ENCODE measurements at places on chromosomes 16 and 17.

DNA sequence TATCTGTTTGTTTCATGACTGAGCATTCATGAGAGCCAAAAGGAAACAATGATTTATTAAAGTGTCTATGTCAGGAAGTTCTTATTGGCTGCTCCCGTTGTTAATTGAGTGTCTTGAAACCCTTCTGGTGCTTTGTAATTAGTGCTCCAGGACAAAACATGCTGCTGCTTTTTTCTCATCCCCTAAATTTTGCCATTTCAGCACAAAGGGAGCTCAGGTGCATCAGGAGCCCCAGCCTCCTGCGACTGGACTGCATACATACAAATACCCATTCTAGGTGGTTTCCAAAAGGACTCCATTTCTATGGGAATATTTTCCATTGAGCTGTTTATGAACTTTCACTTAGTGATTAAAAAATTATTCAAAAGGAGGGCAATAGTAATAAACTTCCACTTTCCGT lies 354.0 kb downstream of the CDH13 start:
- no peak for DNase-seq

GRCh38 chr16:57544124-57544653 lies 1.7 kb downstream of the ADGRG5 start:
- DNase-seq = no peak

GRCh38 chr16:57619606-57620334 lies 8.7 kb upstream of the ADGRG1 start:
- no peak for DNase-seq

DNA sequence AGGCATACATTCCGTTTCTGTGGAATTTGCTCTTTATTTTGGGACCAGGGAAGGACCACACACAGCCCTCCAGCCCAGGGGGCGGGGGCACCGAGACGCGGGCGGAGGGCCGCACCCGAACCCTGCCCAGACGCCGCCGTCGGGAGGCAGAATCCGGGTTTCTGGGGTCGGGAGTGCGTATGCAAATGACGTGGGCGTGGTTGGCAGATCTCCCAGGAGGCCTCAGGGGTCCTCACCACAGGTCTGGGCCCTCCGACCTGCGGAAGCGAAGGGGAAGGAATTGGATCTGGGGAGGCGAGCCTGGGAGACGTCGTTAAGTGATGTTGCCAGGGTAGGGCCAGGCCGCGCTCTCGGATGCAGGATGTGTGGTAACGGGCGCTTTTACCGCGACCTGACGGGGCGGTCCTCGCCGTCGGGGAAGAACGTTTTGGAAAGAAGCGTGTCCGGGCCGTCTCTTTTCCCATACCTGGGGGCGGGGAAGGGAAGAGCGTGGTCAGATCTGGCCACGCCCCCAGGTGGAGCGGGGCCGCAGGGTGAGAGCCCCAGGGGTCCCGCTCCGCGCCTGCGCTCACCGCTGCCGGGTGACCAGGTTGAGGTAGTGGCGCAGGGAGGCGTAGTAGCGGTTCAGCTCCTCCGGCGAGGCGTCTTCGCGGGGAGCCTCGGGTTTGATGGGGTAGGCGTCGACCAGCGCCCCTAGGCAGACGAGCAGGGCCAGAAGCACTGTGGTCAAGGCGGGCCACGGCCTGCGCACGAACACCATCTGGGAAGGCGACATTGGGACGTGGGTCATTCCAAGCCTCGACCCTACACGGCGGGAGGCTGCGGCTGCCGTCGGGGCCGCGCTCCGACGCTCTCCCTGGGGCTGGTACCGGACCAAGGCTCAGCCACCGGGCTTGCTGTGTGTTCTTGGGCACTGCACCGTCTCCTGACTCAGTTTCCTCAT lies 745 bp downstream of the PYY start:
- DNase-seq = no peak

- no peak for DNase-seq
Measured at GRCh38 chr16:29834079-29834478, 13.8 kb downstream of the MVP start.

- no peak for DNase-seq
Measured at GRCh38 chr16:77540646-77541045, 105.8 kb upstream of the ADAMTS18 start.

DNA sequence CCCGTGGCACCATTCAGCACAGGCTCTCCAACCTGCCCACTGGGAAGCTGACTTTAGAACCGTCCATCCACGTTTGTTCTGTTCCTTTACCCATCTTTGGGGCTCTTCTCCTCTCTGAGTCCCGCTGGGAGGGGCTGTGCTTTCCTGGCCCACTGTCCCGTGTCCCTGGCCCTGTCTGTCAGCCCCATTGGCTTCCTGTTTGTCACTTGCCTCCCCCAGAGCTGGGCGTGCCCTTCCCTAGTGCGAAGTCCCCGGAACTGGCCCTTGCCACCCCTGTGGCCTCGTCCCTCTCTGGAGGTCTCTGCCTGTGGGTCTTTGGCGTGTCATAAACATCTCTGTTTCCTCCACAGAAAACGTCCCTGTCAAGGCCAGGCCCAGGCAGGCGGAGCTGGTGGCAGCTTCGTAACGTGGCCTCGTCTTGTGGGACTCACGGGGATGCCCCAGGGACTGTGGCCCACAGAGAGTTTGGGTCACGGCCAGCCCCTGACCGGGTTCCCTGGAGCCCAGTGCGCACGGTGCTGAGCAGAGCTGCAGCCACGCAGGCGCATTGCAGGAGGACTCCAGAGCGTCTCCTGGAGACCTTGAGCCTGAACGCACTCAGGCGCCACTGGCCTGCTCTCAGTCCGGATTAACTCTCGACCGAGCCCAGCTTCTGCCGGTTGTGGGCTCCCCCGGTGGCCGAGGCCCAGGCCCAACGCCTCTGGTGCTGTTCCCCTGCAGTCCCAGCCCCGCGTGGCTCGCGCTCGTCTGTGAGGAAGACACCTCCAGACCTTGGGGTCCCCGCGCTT lies 7.3 kb downstream of the CHMP6 start:
- no peak for DNase-seq

DNA sequence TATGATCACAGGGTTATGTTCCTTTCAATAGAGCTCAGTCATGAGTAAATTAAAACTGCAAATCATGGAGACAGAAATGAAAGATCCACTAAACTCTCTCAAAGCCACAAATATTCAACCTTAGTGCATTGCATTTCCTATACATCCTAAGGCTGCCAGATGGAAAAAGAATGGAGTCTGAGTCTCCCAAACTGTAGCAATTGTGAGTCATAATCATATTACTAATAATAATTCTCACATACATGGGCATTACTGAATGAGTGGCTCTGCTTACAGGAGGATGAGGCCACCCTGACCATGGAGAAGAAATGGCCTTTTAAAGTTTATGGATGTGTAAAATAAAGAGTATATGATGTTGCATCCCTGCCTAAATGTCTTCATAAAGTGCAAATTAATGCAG lies 3.2 kb downstream of the CA10 start:
- no peak for DNase-seq

DNA sequence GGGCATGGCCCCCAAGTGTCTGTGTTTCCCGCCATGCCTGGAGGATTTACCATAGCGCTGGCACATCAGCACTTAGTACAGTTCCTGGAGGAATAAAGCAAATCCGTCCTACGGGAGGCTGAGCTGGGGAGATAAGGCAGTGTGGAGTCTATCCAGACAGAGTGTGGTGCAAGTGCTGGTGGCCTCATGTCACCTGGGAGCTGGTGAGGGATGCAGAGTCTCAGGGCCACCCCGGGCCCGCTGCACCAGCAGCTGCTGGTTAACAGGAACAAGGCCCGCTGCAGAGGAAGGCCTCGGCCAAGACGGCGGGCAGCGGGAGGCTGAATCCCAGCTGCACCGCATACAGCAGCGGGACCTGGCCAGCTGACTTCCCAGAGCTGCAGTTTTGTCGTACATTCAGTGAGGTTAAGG lies 57.3 kb upstream of the CDC42EP4 start:
- DNase-seq = no peak

DNA sequence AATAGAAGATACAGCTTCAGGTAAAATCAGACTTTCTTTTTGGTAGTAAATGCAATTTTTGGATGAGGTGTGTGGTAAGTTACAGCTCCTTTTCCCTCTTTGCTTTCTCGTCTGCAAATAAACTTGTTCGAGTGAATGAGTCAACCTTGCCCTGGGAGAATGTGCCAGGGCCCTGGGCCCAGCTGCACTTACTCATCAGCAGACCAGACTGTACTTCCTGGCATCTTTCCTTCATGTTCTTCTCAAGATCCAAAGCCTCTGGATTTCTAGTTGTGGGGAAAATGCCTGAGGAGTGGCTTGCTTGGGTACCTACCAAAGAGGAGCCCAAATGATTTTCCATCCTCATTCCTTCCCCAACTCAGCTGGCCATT lies 5.4 kb upstream of the G6PC1 start:
- DNase-seq = no peak

DNA sequence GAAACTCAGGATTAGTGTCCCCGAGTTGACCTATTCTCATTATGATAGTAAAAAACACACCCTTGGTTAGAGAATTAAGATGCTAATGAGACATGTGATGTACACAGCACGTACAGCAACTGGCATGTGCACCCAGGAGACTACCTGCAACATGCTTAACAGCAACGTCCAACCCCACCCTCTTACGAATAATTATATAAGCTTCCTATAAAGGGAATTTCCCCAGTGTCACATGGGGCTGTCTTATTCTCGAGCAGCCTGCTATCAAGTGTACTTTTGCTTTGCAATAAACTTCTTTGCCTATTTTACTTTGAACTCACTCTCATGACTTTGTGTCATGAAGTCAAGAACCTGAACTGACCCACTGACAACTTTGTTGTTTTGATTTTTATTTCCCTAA lies 62.4 kb upstream of the PMFBP1 start:
- no peak for DNase-seq

DNA sequence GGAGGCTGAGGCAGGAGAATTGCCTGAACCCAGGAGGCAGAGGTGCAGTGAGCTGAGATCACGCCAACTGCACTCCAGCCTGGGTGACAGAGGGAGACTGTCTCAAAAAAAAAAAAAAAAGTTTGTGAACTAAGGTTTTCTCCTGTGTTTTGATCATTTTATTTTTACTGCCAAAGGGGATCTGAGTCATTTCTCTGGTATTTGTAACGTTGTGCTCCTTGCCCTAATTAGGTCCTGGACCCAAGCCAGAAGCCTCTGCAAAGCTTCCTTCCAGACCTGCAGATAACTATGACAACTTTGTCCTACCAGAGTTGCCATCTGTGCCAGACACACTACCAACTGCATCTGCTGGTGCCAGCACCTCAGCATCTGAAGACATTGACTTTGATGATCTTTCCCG lies 32.1 kb downstream of the IST1 start:
- DNase-seq = no peak

DNA sequence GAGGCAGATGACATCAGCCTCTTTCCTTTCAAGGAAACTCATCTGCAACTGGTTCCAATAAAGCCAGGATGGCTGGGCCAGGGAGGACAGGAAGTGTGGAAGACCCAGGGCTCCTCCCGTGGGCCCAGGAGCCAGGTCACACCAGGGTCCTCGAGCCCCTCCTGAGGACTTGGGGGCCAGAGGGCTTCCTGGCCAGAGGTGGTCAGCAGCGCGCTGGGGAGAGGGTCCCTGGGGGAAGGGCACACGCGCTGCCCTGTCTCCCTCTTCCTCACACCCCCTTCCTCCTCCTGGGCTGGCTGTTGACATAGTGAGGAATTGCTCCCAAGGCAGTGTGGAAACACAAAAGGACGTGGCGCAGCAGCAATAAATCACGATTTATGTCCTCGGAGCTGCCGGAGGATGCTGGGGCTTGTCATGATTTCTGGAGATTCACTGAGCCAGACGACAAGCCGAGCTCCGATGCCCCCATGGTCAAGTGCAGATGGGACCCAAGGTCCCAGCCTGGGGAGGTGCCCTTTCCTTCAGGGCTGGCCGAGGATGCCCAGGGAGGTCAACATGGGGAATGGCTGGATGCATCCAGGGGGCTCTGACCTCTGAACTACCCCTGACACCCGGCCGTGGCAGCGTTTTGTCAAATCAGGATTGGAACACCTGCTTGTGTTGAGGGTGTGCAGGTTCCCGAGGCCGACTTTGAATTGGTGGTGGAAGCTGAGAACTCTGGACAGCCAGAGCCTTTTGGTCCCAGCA lies 152.6 kb downstream of the IRF8 start:
- DNase-seq = no peak

DNA sequence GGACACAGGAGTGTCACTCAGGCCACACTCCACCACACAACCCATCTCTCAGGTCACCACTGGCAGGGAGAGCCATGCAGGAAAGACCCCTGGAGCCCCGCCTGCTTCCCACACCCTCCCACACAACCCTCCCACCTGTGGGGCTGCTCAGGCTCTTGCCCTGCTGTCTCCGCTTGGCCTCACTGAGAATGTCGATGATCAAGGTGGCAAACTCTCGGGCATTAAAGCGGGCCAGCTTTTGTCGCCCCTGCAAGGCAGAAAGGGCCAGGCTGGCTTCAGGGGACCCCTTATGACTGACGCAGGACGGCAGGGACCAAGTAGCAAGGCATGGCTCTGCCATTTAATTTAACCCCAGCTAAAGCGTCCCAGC lies 8.5 kb downstream of the TP53I13 start:
- DNase-seq = no peak

DNA sequence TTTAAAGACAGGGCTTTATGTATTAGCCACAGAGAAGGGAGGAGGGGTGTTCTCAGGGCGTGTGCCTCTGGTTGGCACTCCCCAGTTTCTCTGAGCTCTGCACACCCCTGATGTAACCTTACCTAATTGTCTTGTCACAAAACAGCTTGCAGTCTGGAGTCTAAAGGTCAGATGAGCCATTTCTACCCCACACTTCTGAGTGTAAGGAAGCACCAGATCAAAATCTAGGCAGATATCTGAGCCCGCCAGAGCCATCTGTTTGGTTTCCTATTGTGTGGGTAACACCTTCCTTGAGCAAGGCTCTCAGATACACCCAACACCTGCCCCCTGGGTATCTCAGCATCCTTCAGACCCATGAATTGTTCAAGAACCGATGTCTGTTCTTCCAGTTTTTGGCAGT lies 15.5 kb downstream of the CDH1 start:
- DNase-seq = no peak

GRCh38 chr16:55091213-55091870 lies 160.7 kb downstream of the IRX5 start:
- no peak for DNase-seq

DNA sequence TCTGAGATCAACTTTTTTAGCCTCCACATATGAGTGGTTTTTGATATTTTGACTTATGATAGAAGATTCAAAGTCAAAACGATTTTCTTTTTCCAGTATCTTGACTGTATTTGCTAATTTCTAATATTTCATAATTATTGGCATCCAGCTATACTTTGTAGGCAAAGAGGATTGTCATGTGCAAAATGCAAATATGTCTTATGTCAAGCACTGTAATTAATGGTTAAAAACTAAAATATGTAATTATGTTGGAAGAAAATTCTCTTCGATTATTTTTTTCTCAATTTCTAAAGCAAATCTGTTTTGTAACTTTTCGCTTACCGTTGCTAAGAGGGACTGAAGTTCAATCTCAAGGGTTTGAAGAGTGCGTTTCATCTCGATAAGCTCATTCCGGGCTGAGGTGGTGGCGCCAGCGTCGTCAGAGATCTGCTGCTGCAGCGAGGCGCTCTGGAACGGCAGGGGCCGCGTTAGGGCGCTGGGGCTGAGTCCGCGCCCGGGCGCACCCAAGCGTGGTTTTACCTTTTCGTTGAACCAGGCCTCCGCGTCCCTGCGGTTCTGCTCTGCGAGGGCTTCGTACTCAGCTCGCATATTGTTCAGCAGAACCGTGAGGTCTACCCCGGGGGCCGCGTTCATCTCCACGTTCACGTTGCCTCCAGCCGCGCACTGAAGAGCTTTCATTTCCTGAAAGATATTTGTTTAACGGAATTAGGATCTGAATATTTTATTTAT lies 3.0 kb downstream of the KRT27 start:
- DNase-seq = no peak

GRCh38 chr16:75580-76501 lies 2.2 kb upstream of the MPG start:
- no peak for DNase-seq
